ENCODE measurements at places on chromosomes 16 and 17. TPM values are rescaled to one million over a fixed set of nuclear protein-coding genes. Genes with fewer than 3 reads are reported as not detected.

TAT gene
- total RNA-seq = not detected

TSNAXIP1 gene
- total RNA-seq = 0.39 TPM

CDC27 gene
- total RNA-seq = 67.8 TPM

PLCG2 gene
- 3.9 TPM for total RNA-seq

KCTD5 gene
- 37.7 TPM for total RNA-seq

FBXL20 gene
- total RNA-seq = 8.9 TPM

SHCBP1 gene
- 37.2 TPM for total RNA-seq

KIF19 gene
- total RNA-seq = 0.01 TPM

VWA3A gene
- 0.08 TPM for total RNA-seq

USP32 gene
- total RNA-seq = 37.5 TPM

ITGAD gene
- not detected for total RNA-seq

TNFRSF13B gene
- not detected for total RNA-seq

TMEM100 gene
- total RNA-seq = not detected

ATP1B2 gene
- 0.33 TPM for total RNA-seq

PIRT gene
- not detected for total RNA-seq

CBFA2T3 gene
- 0.47 TPM for total RNA-seq

TPSD1 gene
- total RNA-seq = 0.03 TPM

PPP1R27 gene
- total RNA-seq = not detected

LDAF1 gene
- total RNA-seq = 18.1 TPM

CD7 gene
- 0.20 TPM for total RNA-seq

CDRT15 gene
- total RNA-seq = not detected

SYCE1L gene
- 8.2 TPM for total RNA-seq

HSD17B2 gene
- not detected for total RNA-seq

ZNF750 gene
- not detected for total RNA-seq

APOBR gene
- 0.07 TPM for total RNA-seq

GH1 gene
- not detected for total RNA-seq

TNFSF13 gene
- 1.9 TPM for total RNA-seq

ZNF764 gene
- 6.8 TPM for total RNA-seq

All from A549 treated with CpdA at 1 μM for 4 hours (cell line).